ENCODE measurements at places on chromosomes 1 and 21.

DNA sequence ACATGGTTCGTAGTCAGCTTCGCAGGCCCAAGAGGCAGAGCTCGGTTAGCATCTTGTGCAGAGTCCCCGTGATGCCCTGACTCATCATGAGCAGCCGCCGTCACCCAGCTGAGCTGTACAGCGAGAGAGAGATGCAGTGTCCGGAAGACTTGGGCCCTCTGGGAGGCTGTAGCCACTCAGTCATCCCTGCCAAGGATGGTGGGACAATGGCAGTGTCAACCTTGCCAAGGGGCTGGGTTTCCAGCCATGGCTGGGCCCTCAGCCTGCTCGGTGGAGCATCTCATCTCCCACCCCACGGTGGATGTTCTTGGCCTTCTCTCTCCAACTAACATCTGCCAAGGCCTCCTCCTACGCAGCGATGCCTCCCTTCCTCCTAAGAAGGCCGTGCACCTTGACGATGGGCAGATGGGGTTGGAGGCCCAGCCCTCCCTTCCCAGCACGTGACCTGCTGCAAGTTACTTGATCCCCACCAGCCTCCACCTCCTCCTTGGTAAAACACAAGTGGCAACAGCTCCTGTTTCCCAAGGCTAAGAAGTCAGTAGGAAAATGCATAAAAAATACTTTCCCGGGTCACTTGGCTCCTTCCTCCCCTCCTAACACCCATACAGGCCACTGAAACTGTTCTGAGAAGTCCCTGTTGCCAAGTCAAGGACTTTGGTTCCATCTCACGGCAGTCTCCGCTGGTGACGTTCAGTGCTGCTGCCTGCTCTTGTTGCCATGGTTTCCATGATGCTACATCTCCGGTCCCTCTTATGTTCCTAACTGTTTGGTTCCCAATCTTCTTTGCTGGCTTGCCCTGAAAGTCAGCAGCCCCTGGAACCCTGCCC, 384.7 kb upstream of the VAMP3 start:
- no peak for DNase-seq

GRCh38 chr1:234914606-234915290, 213.9 kb downstream of the TOMM20 start:
- DNase-seq: no peak

GRCh38 chr1:8506995-8507615, 189.2 kb downstream of the SLC45A1 start:
- no peak for DNase-seq

DNA sequence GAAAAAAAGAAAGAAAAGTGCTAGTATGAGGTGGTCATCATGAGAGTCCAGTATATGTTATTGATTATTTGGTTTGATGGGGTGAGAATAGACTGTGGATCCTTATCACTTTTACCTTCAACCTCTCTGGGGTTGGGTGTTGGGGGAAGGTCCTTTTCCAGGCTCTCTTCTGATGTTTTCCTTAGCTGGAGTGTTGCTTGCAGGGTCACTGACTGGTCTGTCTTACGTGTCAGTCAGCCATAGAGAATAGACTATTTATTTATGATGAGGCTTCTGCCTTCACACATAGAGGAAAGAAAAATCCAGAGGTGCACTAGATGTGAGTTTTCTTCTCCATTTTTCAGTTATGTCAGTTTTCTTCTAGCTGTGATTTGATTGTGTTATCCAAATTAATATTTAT, 36.5 kb downstream of the MAP3K21 start:
- DNase-seq: no peak

GRCh38 chr1:163213626-163214025, 10.9 kb upstream of the RGS5 start:
- DNase-seq: no peak

Data from iPS-NIHi11 (cell line).